KG1 (cell line): ENCODE measurements at places on chromosomes 11 and 22.
A peak's percentile ranks its signal among the peaks of the same experiment; 100 is the strongest.

DNA sequence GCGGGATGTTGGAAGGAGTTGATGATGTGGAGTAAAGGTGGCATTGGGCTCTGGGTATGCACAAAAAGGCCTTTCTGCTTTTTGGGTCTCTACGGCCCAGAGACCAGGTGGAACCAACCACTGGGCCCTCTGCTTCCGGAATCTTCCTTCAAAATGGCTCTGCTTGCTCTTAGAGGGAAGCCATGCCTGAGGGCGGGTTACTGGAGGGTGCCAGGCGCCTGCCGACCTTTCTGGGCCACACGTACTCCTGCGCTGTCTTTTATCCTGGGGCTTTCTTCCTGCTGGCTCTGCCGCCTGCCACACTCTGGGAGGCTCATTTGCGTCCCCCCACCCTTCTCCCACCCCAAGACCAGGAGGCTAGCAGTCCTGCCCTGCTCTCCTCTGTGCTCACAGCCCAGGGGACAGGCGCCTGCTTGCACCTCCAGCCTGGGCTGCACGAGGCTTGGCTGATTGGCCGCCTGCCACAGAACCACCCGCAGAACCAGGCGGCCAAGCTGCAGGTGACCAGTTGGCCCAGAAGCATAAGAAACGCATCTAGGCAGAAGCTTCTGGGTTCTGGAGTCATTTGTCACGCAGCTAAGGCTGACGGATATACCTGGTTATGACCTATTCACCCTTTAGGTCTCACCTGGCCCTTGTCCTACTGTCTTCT, 536.9 kb downstream of the TBC1D22A start:
- DNase-seq, result no peak

DNA sequence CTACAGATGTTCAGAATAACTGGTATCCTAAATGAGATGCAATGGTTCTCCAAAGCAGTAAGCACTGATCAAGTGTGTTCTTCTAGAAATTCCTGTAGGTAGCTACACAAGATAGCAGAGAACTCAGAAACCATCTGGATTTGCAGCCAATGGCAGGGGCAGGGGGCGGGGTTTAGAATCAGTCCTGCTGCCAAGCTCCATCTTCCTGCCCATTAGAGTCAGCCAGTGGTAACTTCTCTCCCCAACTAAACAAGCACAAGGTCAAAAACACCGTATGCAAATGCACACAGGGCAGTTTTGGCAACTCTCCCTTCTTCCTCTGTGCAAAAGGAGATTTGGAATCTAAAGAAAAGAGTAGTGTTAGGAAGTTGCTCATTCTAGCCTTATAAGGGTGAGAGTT, 237.5 kb upstream of the CCDC90B start:
- no peak for DNase-seq

- no peak for DNase-seq
Observed at GRCh38 chr11:117733316-117733715, 63.7 kb downstream of the DSCAML1 start.

DNA sequence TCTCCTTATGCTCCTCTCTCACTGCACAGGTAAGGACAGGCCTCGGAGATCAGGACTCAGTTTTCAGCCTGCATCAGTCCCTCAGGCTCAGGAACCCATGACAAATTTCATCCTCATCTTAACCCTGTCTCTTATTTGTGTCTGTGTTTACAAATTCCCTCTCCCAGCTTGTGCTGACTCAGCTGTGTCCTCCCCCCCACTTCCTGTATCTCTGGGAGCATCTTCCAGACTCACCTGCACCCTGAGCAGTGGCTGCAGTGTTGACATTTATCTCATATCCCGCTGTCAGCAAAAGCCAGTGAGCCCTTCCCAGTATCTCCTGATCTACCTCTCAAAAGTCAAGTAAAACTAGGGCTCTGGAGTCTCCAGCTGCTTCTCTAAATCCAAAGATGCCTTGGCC, 65.6 kb upstream of the VPREB1 start:
- DNase-seq, result no peak

GRCh38 chr11:91513734-91514133, 710.9 kb upstream of the FAT3 start:
- DNase-seq, result no peak

GRCh38 chr11:103528046-103528445, 418.8 kb downstream of the DYNC2H1 start:
- DNase-seq, result no peak

- DNase-seq, result no peak
Observed at GRCh38 chr11:102622258-102622657, 2.9 kb downstream of the MMP20 start.

- no peak for DNase-seq
Observed at GRCh38 chr11:62513626-62514025, 33.0 kb downstream of the AHNAK start.

DNA sequence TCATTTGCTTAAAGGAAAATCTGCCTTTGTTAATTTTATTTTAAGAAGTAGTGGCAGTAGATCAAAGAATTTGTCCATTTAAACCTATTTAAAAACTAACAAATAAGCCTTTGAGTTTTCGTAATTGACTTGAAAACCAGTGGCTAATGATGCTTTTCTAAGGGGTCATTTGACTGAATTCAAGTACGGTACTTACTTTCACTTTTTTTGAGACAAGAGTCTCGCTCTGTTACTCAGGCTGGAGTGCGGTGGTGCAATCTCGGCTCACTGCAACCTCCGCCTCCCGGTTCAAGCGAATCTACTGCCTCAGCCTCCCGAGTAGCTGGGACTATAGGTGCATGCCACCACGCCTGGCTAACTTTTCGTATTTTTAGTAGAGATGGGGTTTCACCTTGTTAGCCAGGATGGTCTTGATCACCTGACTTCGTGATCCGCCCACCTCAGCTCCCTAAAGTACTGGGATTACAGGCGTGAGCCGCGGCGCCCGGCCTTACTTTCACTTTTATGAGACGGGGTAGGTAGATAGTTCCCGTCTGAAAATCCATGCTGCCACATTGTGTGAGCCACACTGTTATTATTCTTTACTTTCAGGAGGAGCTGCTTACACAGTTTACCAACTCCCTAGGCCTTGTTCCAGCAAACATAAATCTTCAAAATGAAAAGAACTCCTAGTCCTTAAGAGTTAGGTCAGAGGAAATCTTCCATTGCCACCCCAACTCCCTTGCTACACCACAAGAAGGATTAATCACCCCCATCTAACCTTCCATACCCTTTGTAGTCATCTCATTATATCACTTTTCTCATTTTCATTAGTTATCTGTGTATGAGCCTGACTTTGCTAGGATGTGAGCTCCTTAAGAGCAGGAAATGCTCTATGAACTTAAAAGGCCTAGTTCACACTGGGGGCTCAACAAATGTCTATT, 926.6 kb upstream of the CCDC90B start:
- DNase-seq, result no peak

- peak; percentile 29 for DNase-seq
Observed at GRCh38 chr11:59145534-59145933, 2.9 kb downstream of the FAM111A start.

- DNase-seq, result no peak
Observed at GRCh38 chr22:39144101-39144767, 8.2 kb downstream of the CBX7 start.

- no peak for DNase-seq
Observed at GRCh38 chr11:7381937-7382336, 103.4 kb upstream of the OLFML1 start.

DNA sequence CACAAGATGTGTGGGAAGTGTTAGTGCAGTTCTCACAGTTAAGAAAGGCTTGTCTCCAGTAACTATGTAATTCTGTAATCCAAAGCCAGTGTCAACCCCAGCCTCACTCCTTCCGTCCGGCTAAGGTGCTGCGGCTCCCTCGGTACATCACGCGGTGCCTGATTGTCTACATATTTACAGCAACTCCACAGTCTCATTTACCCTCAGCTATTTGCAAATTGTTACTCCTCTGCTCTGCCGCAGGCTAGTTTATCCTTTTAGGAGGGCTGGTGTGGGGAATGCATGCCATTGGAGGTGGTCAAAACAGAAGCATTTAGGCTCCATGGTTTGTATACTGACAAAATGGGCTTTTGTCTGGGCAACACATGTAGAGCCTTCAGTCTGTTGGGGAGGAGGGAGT, 358.3 kb downstream of the METTL15 start:
- DNase-seq, result no peak

DNA sequence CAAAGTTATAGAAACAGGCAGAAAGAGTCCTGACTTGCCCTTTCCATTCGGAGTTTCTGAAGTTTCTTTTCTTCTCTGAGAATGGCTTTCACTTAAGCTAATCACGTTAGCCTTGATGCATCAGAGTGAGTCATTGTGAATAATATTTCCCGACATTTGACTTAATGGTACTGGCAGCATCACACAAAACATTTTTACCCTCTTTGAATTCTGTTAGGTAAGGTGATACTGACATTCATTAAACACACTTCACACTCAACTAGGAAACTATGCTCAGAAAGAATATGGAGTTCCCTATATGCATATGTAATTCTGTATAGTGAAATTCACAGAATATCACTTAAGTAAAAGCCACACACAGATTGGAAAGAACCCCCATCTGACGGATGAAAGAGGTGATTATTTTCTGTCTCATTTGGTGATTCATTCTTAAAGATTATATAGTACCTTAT, 120.8 kb upstream of the ARHGAP20 start:
- no peak for DNase-seq

DNA sequence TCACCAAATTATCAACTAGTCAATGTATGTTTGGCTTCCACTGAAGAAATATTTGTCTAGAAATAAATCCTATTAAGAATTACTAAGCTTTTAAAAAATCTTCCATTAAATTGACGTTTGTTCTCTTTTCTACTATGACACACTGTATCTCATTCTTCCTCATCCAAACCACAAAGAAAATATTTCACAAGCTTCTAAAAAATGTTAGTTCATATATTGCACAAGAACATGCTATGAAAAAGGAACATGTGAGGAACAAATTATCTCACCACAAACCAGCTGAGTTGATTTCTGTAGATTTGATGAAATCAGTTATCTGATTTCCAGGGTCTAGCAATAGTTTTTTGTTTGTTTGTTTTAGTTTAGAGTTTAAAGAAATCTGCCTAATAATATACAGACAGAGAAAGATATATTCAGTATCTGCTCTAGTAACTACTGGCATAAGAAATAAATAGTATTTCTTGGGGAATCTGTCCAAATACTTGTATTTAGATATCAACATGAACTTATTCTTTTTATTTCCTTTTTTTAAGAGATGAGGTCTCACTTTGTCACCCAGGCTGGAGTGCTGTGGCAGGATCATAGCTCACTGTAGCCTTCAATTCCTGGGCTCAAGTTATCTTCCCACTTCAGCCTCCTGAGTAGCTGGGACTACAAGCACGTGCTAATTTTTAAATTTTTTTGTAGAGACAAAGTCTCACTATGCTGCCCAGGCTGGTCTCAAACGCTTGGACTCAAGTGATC, 161.7 kb downstream of the ATG16L2 start:
- DNase-seq, result peak; percentile 55

DNA sequence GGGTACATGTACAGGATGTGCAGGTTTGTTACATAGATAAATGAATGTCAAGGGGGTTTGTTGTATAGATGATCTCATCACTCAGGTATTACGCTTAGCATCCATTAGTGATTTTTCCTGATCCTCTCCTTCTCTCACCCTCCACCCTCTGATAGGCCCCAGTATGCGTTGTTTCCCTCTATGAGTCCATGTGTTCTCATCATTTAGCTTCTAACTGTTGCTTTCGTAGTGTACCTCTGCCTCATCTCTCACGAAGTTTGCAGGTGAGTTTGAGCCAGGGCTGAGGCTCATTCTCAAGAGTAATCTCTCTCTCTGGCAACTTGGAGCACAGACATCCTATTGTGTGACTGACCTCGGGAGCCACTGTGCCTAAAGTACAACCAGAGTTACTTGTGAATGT, 4.7 kb upstream of the HBE1 start:
- DNase-seq, result no peak

- DNase-seq, result peak; percentile 92
Observed at GRCh38 chr22:46593211-46593681, 26.9 kb upstream of the GRAMD4 start.

DNA sequence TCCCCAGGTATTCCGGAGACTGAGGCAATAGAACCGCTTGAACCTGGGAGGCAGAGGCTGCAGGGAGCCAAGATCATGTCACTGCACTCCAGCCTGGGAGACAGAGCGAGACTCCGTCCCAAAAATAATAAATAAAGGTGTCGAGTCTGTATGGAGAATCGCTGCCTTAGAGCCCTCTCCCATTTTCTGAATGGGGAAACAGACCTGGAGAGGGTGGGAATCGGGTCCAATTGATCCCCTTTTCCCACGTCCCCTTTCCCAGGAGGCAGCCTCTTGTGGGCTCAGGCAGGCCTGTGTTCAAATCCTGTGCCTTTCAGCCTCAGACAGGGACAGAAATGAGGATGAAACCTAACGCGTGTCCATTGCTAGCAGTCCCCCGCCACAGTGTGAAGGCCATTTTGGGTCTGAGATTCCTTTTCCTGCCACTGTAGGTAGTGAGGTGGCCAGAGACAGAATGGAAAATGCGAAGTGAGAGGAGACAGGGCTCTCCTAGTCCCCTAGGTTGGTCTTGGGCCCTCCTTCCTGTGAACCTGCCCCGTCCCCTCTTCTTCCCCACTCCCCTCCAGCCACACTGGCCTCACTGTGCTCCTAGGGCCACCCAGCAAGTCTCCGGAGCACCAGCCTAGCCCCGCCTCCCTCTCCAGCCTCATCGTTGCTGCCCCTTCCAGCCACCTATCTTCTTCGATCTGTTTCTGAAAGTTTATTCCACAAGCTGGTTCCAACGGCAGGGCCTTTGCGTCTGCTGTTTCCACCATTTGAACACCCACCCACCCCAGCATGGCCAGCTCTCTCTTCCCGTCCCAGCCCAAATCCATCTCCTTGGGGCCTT, 2.7 kb upstream of the POLDIP3 start:
- DNase-seq, result no peak

DNA sequence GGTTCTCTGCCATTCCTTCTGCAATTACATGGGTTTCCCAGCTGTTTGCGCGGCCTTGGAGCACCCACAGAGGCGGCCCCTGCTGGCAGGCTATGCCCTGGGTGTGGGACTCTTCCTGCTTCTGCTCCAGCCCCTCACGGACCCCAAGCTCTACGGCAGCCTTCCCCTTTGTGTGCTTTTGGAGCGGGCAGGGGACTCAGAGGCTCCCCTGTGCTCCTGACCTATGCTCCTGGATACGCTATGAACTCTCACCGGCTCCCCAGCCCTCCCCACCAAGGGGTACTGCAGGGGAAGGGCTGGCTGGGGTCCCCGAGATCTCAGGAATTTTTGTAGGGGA, 2.6 kb downstream of the RCE1 start:
- DNase-seq, result no peak

DNA sequence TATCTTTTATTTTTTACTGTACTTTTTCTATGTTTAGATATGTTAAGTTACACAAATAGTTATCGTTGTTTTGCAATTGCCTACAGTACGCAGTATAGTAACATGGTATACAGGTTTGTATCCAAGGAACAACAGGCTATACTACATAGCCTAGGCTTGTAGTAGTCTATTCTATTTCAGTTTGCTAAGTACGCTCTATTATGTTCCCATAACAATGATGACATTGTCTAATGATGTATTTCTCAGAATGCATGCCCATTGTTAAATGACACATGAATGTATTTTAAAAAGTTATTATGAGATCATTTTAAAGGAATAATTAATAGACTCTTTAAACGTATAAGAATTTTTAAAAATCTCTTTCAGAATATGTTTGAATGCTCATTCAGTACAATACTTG, 696.7 kb upstream of the CCDC90B start:
- no peak for DNase-seq
